Neural crest cell (in vitro differentiated cells): ENCODE measurements at places on chromosomes 4 and X. TPM values are rescaled to one million over a fixed set of nuclear protein-coding genes. Genes with fewer than 3 reads are reported as not detected.

The NAP1L2 gene
- total RNA-seq, result 7.2 and 7.3 TPM in 2 replicates

The RPS6KA6 gene
- total RNA-seq, result 7.8 and 8.8 TPM in 2 replicates

The SYP gene
- total RNA-seq, result 10.2 and 10.8 TPM in 2 replicates

The RASL11B gene
- total RNA-seq, result 10.2 and 11.3 TPM in 2 replicates

The F9 gene
- total RNA-seq, result not detected in 2 replicates

The UGT2B11 gene
- not detected in 2 replicates for total RNA-seq

DNA sequence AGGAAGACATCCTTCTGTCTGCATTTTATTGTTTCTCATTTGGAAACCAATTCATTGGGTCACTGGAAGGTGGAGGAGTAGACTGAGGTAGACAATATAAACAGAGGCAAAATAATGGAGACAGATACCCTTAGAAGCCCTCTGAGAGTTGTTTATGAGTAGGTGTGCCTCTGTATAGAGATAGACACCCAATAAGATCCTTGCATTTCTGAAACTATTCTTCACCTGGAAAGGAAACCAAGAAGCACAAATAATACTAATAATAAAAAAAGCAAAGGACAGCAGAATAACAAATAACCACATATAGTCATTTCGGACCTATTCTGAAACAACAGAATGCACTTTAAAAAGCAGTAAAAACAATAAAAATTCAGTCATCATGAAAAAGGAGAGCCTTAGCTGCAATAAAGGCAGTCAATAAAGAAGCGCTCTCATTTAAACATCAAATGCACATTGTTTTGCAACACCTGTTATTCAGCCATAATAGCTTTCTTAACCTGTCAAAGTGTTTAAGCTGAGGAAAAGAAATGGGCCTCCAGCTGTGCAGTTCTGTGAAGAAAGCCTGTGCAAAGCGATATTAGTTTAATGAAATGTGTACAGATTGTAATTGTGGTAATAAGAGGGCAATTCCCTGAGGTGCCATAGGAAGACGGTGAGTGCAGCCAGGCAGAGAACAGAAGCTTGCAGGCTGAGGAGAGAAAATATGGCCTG, 904.2 kb downstream of the STPG2 start:
- H3K4me3 ChIP-seq, result no peak overlapping the region
- DNase-seq, result no peak
- no peaks in the 10 kb centered on the region for H3K36me3 ChIP-seq

DNA sequence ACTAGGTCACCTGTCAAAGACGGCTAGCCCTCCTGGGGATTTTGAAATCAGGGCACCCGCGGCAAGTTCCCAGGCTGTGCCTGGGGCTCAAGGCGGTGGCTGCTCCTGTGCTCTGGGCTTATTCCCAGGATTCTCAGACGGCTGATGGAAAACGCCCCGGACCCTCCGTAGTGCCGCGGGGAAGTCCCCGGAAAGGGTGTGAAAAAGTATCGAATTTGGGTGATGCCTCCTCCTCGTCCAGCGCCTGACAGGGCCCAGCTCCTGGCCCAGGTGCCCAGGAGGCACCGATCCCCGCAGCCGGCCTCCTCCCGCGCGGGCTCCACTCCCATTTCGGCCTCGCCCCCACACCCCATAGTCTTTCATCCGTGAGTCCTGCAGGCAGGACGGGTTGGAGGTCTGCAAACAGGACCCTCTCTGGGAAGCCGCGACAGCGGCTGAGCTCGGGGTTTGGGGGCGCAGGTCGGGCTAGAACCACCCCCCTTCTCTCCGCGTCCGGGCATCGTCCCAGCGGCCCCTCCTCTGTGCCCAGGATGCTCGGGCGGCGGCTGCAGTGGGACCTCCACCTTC, 1.1 kb upstream of the NSG1 start:
- H3K27ac ChIP-seq, result no peak overlapping the region
- H3K36me3 ChIP-seq, result no peaks in the 10 kb centered on the region
- peak overlapping the region; percentile 88 for H3K4me3 ChIP-seq
- peaks cover 13% of the 10 kb centered on the region for H3K4me1 ChIP-seq
- peaks cover 85% of the 10 kb centered on the region for H3K27me3 ChIP-seq

- H3K4me1 ChIP-seq, result no peaks in the 10 kb centered on the region
- no peak overlapping the region for H3K4me3 ChIP-seq
- H3K36me3 ChIP-seq, result no peaks in the 10 kb centered on the region
- H3K27ac ChIP-seq, result no peak overlapping the region
- DNase-seq, result no peak
Measured at GRCh38 chrX:68698942-68699341, 51.5 kb downstream of the STARD8 start.

DNA sequence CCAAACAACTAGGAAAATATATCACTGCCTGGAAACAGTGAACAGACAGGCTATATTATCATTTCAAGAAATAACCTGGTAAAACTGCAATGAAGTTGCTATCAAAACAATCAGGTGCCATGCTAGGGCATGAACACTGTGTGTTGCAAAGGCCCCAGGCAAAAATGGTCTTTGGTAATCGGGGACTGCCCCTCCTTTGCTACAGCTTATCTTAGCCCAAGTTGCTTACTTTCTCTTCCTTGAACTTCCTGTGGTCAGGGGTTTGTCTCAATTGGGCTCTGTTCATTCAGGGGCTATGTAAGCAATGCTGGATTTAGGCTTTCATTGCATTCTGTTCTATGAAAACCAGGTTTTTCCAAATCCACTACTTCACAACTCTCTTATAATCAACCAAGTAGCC, 30.4 kb downstream of the SCML1 start:
- no peaks in the 10 kb centered on the region for H3K27me3 ChIP-seq
- H3K4me1 ChIP-seq, result no peaks in the 10 kb centered on the region
- H3K27ac ChIP-seq, result no peak overlapping the region
- H3K4me3 ChIP-seq, result no peak overlapping the region
- DNase-seq, result no peak

GRCh38 chr4:54840992-54841768, 183.4 kb downstream of the KIT start:
- no peaks in the 10 kb centered on the region for H3K36me3 ChIP-seq
- peak overlapping the region; percentile 79 for H3K27ac ChIP-seq
- no peak for DNase-seq

GRCh38 chr4:139501527-139501926, 47.6 kb downstream of the RAB33B start:
- peaks cover 3% of the 10 kb centered on the region for H3K36me3 ChIP-seq
- peaks cover 21% of the 10 kb centered on the region for H3K4me1 ChIP-seq
- DNase-seq, result no peak
- no peak overlapping the region for H3K4me3 ChIP-seq

DNA sequence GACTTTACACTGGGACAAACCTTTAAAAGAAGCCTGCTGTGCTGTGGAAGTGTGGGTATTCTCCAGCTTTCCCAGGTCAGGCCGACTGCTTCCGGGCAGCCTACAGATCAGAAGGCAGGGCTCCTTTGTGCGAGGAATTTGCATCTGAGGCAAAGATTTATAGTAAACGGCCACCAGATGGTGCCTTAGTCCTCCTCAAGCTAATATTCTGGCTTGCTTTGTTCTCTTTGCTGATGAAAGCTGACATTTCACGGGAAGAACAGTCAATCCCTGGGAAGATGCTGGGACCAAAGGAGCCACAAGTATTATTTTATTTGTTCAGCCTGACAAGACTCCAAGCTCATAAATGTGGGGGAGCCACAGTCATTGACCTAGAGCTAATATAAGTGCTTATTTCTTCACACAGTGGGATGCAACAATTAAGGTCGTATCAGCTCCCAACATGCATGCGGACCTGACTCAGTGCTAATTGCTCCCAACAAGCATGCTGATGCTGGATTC, 120.7 kb upstream of the TRIM2 start:
- no peaks in the 10 kb centered on the region for H3K36me3 ChIP-seq
- peak overlapping the region; percentile 72 for H3K4me3 ChIP-seq
- peaks cover 70% of the 10 kb centered on the region for H3K4me1 ChIP-seq
- H3K27me3 ChIP-seq, result no peaks in the 10 kb centered on the region
- DNase-seq, result peak; percentile 61

- H3K27me3 ChIP-seq, result no peaks in the 10 kb centered on the region
- peak overlapping the region; percentile 39 for H3K4me3 ChIP-seq
- peak; percentile 53 for DNase-seq
Measured at GRCh38 chrX:81195712-81196111, 6.0 kb downstream of the HMGN5 start.

DNA sequence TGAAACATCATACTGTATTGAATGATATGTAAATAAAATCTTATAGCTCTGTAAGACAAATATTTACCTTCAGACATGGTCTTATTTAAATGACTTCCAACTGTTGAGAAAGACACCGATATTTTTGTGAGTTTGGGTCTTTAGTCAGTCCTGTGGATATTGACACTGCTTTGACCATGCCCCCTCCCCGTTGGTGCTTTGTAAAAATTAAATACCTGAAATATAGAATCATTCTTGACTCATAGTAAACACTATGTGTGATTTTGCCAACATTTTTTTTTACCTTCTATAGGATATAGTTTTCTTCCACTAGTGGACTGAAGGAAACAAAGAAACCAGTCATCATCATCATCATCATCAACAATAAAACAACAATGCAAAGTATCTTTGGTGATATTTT, 114.3 kb upstream of the HS3ST1 start:
- no peak overlapping the region for H3K27ac ChIP-seq
- H3K36me3 ChIP-seq, result no peaks in the 10 kb centered on the region
- H3K27me3 ChIP-seq, result no peaks in the 10 kb centered on the region
- H3K4me3 ChIP-seq, result no peak overlapping the region
- no peak for DNase-seq

- H3K36me3 ChIP-seq, result no peaks in the 10 kb centered on the region
- H3K27me3 ChIP-seq, result no peaks in the 10 kb centered on the region
- peaks cover 11% of the 10 kb centered on the region for H3K4me1 ChIP-seq
- no peak overlapping the region for H3K27ac ChIP-seq
- no peak for DNase-seq
Measured at GRCh38 chr4:94307231-94307871, 35.3 kb downstream of the HPGDS start.

DNA sequence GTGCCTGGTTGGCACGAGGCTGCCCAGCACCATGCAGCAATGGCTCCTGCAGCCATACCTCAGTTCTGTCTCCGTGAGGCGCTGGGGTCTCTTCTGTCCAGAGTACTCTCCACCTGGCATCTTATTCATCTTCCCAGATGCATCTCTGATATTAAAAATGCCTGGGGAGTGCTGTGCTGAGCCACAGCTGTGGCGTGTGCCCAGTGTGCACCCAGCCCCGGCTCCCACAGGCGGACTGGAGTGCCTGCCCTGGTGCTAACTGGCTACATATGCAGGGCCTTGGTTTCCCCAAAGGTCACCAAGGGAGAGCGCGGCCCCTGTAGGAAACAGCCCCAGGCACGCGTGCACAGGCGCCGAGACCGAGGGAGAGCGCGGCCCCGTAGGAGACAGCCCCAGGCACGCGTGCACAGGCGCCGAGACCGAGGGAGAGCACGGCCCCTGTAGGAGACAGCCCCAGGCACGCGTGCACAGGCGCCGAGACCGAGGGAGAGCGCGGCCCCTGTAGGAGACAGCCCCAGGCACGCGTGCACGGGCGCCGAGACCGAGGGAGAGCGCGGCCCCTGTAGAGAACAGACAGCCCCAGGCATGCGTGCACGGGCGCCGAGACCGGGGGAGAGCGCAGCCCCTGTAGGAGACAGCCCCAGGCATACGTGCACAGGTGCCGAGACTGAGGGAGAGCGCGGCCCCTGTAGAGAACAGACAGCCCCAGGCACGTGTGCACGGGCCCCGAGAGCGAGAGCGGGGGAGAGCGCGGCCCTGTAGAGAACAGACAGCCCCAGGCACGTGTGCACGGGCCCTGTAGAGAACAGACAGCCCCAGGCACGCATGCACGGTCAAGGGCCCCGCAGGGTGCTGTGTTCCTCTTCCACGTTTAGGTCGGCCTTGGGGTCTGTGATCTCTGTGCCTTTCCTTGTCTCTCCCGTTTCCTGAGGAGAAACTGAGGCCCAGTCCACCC, 14.5 kb downstream of the TMEM175 start:
- DNase-seq, result no peak
- H3K4me1 ChIP-seq, result peaks cover 7% of the 10 kb centered on the region
- no peak overlapping the region for H3K27ac ChIP-seq
- peaks cover 20% of the 10 kb centered on the region for H3K27me3 ChIP-seq
- H3K4me3 ChIP-seq, result no peak overlapping the region

- H3K27me3 ChIP-seq, result no peaks in the 10 kb centered on the region
- no peak overlapping the region for H3K27ac ChIP-seq
- no peaks in the 10 kb centered on the region for H3K36me3 ChIP-seq
- peaks cover 6% of the 10 kb centered on the region for H3K4me1 ChIP-seq
- H3K4me3 ChIP-seq, result no peak overlapping the region
- DNase-seq, result no peak
Measured at GRCh38 chr4:36921476-36922216, 322.9 kb upstream of the NWD2 start.

DNA sequence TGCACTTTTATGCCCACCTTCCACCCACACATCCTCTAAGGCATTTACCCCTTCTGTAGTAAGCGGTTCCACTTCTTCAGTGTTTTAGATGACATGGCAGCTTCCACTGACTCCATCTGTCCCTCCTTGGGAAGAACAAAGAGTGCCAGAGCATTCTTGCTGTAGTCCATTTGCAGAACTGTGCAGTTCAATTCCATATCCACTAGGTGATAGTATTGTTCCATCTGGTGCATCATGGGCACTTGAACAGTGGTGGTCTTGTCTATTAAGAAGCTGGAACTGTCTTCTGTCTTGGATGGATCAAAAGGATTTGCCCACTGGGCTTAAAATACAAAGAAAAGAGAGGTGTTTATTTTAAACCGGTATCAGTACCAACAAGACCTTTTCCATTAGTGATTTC, 3.5 kb downstream of the SERPINA7 start:
- no peaks in the 10 kb centered on the region for H3K36me3 ChIP-seq
- DNase-seq, result no peak
- no peak overlapping the region for H3K27ac ChIP-seq
- H3K27me3 ChIP-seq, result peaks cover 3% of the 10 kb centered on the region
- H3K4me3 ChIP-seq, result no peak overlapping the region

DNA sequence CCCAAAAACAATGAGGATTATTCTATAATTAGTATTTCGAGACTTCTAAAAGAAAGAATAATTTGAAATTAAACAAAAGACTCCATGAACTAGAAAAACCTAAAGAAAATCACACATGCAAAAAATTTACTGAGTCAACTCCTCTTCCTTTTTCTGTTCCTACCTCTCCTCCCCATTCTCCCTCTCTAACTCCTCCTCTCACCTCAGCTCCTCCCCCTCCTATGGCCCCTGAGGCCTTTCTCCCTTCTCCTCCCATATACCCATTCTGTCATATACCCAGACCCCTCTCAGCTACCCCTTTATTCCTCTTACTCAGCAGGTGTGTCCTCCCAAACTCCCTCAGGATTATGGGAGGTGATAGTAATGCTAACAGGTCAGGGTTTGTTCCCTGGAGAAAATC, 57.4 kb downstream of the SERTM2 start:
- no peak overlapping the region for H3K4me3 ChIP-seq
- H3K27me3 ChIP-seq, result no peaks in the 10 kb centered on the region
- peaks cover 16% of the 10 kb centered on the region for H3K4me1 ChIP-seq
- DNase-seq, result no peak
- no peaks in the 10 kb centered on the region for H3K36me3 ChIP-seq
- no peak overlapping the region for H3K27ac ChIP-seq
